ENCODE measurements at places on chromosomes 13 and 19. TPM values are rescaled to one million over a fixed set of nuclear protein-coding genes. Genes with fewer than 3 reads are reported as not detected.

Gene HSPB6
- polyA plus RNA-seq = 42.2 TPM

Gene ELSPBP1
- polyA plus RNA-seq = not detected

Gene LGALS14
- polyA plus RNA-seq = not detected

Gene ZNF709
- polyA plus RNA-seq = 0.87 TPM

Gene PABPC3
- polyA plus RNA-seq = 0.07 TPM

Gene UBL5
- polyA plus RNA-seq = 361 TPM

Gene LATS2
- polyA plus RNA-seq = 3.8 TPM

Gene MBD3L2
- polyA plus RNA-seq = not detected

Gene MUC16
- 0.02 TPM for polyA plus RNA-seq

Gene TRAPPC6A
- 37.9 TPM for polyA plus RNA-seq

Gene ZNF497
- polyA plus RNA-seq = 5.3 TPM

Gene PCDH20
- 0.94 TPM for polyA plus RNA-seq

Gene CALR3
- 0.07 TPM for polyA plus RNA-seq

Gene OR10H1
- not detected for polyA plus RNA-seq

Gene WDR88
- not detected for polyA plus RNA-seq

Gene FCAR
- 0.07 TPM for polyA plus RNA-seq

Gene S1PR5
- polyA plus RNA-seq = 0.38 TPM

Gene DACT3
- polyA plus RNA-seq = 1.3 TPM

Gene ZNF470
- 1.5 TPM for polyA plus RNA-seq

Gene KCNRG
- 0.40 TPM for polyA plus RNA-seq

Gene RUBCNL
- 0.91 TPM for polyA plus RNA-seq

Gene CACNG8
- polyA plus RNA-seq = 0.02 TPM

Gene PPFIA3
- 27.4 TPM for polyA plus RNA-seq

Gene INSL3
- polyA plus RNA-seq = not detected

Gene IGFLR1
- polyA plus RNA-seq = 17.3 TPM

Gene RNF17
- not detected for polyA plus RNA-seq

Gene ZNF708
- 5.2 TPM for polyA plus RNA-seq

Gene ZNF224
- polyA plus RNA-seq = 11.9 TPM

All from pancreas (tissue), 10 donors.